ENCODE measurements at places on chromosomes 7 and 10.

GRCh38 chr10:114576716-114577115, 81.4 kb downstream of the ABLIM1 start:
- no peak for DNase-seq

DNA sequence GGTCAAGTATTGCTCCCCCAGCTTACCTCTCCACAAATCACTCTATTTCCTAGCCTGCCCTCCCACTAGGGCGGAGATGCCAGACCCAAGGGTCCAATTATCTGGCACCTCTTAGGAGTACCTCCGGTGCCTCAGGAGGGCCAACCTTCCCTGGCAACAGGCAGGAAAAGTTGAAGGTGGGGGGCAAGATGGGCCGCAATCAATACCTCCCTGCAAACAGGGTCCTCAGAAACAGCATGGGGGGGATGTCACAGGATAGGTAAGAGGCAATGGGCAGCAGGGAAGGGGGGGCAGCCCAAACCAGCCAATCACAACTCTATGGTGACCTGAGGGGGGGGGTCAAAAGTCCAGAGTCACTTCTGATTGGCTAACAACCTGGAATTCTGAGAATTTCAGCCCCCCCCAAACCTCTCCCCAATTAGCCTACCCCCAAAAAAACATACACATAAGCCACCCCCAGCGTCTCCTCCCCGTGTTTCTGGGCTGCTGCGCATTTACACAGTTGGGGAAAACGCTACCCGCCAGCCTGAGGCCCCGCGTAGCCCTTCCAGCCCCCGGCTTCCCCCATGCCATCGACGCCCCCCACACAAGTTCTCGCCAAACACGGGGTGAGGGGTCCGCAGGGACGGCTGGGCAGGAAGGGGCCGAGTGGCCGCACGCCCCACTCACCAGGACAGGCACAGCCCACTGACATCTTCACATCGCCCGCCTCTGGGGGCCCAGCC, 589 bp downstream of the LDB1 start:
- DNase-seq = peak; percentile 48

DNA sequence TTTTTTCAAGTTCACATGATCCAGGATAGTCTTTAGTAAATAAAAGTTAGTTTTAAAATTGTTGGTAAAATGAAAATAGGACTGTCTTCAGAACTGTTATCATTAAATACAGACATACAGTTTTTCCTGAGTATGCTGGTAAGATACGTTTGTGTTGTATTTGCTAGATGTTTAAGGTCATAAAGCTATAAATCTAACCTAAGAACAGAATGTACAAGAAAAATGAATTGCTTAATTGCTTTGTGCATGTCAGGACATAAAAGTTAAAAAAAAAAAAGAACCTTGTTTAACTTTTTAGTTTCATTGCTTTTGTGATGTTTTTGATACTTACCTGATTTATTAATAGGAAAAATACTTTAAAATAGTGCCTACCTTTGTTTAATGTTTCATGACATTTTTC, 29.2 kb upstream of the CLDN4 start:
- no peak for DNase-seq

GRCh38 chr10:60989400-60989876, 45.5 kb upstream of the RHOBTB1 start:
- DNase-seq = no peak

- DNase-seq = no peak
Observed at GRCh38 chr7:120797026-120797645, 60.8 kb downstream of the TSPAN12 start.

- DNase-seq = no peak
Observed at GRCh38 chr10:90032519-90032918, 331.1 kb downstream of the KIF20B start.

- DNase-seq = no peak
Observed at GRCh38 chr7:101993311-101993710, 175.9 kb downstream of the CUX1 start.

DNA sequence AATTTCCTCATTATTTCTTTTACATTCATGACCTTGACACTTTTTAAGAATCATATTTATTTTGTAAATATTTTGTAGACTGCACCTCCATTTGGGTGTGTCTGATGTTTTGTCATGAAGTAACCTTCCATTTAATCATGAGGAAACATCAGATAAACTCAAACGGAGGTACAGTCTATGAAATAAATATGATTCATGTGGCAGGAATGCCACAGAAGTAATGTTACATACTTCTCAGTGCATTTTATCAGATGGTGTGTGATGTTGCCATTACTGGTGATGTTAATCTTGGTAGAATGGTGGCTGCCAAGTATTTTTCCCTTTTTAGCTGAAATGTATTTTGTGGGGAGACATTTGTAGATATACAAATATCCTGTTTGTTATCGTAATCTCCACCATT, 64.9 kb downstream of the ZNF37A start:
- no peak for DNase-seq

- DNase-seq = no peak
Observed at GRCh38 chr7:44563171-44563679, 10.5 kb downstream of the DDX56 start.

DNA sequence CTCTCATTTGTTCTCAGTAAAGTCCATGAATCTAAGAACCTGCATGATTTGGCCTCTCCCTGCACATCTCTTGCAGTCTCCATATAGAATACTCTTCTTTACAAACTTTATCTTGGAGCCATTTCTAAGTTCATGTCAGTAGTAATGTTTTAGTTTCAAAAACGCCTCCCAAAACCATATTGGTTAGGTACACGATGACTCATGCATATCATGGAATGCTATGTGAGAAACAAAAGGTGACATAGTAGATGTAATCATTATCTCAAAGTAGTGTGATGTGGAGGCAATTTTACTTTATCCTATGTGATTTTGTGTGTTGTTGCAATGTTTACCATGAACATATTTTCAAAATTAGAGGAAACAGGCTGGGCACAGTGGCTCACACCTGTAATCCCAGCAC, 520.7 kb downstream of the KCNMA1 start:
- no peak for DNase-seq
